Uterus (tissue), 4 donors: ENCODE measurements at places on chromosomes 13 and 19.
A peak's percentile ranks its signal among the peaks of the same experiment; 100 is the strongest.

- DNase-seq = peak; percentile 88
Observed at GRCh38 chr19:49727217-49728030, 35.7 kb downstream of the TSKS start.

DNA sequence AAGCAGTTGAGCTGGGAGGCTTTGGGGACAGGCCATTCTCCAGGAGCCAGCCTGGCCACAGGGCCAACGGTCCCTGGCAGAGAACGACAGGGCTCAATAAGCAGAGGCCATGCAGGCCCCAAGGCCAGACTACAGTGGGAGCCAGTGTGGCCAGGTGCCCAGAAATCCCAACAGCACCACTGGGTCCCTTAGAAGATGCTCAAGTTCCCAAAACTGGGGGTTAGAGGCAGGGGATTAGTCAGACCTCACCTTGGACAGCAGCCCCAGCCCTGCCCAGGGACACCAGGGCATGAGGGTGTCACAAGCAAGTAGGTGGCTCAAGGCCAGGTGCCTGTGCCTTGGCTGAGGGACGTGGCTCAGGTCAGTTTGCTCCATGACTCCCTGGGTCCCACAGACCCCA, 12.8 kb downstream of the SCGB2B2 start:
- no peak for DNase-seq

DNA sequence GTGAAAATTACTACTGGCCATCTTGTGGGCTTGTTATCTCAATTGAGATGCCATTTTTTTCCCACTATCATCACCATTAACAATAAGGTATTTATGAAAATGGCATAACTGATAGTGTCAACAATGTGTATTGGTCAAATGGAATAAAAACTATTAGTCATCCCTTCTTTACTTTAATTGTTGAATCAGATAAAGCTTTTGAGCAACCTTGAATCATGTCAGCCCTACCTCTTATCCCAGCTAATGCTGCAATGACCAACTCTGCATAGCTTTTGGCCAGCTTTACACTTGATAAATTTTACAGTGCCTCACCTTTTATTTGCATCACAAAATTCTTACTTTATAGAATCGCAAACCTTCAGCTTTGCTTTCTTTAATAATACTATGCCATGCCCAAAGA, 784.0 kb upstream of the PRR20A start:
- no peak for DNase-seq

DNA sequence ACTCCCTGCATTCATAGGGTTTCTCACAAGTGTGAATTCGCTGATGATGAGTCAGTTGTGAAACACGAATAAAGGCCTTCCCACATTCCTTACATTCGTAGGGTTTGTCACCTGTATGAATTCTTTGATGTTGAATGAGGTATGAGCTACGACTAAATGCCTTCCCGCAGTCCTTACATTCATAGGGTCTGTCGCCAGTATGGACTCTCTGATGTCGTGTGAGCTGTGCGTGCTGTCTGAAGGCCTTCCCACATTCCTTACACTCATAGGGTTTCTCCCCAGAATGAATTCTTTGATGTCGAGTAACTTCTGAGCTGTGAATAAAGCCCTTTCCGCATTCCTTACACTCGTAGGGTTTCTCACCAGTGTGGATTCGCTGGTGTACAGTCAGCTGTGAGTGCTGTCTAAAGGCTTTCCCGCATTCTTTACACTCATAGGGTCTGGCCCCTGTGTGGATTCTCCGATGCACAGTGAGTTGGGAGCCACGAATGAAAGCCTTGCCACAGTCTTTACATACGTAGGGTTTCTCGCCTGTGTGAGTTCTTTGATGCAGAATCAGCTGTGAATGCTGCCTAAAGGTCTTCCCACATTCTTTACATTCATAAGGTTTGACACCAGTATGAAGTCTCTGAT, 30.5 kb upstream of the COX7A1 start:
- no peak for DNase-seq

- DNase-seq = no peak
Observed at GRCh38 chr19:16091546-16092475, 15.5 kb downstream of the TPM4 start.

- DNase-seq = no peak
Observed at GRCh38 chr19:29366757-29367156, 153.8 kb upstream of the UQCRFS1 start.

- DNase-seq = no peak
Observed at GRCh38 chr13:64640002-64640401, 2590.1 kb downstream of the PCDH9 start.

GRCh38 chr13:34322014-34322742, 504.2 kb downstream of the RFC3 start:
- no peak for DNase-seq

DNA sequence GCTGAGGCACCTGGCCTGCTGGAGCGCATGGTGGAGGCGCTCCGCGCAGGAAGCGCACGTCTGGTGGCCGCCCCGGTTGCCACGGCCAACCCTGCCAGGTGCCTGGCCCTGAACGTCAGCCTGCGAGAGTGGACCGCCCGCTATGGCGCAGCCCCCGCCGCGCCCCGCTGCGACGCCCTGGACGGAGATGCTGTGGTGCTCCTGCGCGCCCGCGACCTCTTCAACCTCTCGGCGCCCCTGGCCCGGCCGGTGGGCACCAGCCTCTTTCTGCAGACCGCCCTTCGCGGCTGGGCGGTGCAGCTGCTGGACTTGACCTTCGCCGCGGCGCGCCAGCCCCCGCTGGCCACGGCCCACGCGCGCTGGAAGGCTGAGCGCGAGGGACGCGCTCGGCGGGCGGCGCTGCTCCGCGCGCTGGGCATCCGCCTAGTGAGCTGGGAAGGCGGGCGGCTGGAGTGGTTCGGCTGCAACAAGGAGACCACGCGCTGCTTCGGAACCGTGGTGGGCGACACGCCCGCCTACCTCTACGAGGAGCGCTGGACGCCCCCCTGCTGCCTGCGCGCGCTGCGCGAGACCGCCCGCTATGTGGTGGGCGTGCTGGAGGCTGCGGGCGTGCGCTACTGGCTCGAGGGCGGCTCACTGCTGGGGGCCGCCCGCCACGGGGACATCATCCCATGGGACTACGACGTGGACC, 9.7 kb upstream of the STRN4 start:
- no peak for DNase-seq

DNA sequence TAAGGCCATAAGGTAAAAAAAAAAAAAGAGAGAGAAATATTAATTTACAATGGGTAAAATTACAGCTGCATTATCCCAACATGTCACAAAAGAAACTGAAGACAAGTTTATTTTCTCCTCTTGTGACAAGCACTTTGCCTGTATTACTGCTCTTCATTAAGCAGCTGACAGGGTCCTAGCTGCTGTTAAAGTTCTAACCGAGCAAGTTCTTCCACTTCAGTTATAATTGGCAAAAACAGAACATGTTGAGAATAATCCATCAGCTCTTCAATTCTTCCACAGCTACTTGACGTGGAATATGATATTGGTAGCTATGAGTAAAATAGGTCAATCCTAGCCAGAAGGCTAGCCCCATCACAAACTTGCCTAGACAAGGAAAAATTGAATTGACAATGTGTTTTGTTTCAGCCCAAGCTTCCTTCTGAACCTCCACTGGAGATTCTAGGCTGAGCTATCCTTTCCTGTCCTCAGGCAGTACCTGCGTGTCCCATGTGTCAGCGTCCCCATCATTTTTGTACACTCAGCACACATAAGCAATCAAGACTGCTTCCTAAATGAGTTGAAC, 32.2 kb upstream of the DOCK9 start:
- DNase-seq = no peak

DNA sequence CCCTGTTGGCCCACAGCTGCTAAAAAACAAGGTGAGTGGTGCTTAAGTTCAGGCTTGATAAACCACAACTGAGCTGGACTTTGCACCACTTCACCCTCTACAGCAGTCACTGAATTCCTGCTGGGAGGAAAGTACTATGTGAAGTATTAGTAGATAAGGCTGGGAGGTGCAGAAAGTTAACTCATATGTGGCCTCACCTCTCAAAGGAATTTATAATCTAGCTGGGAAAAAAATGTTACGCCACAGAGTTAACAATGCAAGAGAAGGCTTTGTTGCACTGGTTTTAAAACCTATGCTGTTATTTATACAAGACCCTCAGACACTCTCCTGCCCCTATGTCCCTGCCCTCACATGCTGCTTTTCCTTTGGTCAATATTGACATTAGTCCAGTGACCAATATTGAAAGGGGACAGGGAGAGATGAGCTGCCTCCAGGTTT, 60.9 kb downstream of the LIG4 start:
- DNase-seq = no peak

DNA sequence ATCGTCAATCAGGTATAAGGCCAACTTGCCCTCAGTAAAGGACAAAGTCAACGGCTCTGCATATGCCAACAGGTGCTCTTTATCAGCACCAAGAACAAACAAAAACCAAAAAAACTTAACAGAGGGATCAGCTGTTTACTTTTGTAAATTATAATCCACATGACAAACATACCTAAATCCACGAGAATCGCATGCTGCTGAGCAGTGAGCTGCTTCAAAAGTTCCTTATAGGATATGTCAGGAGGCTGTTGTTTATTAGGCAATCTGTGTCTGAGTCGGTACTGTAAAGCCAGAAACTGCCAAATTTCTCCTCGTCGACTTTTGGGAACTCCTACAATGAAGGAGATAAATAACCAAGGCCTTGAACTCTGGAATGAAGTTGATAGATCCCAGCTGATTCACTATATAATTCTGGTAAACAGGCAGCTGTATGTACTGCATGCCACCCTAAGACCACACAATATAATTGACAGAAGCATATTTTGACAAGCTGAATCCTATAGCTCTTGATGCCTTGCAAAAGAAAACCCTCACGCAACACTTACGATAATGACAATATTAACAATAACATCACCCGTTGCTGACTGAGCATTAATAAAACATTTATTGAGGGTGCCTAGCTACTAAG, 179.8 kb downstream of the TBC1D4 start:
- DNase-seq = no peak

GRCh38 chr19:18745012-18745735, 45.9 kb downstream of the COMP start:
- peak; percentile 85 for DNase-seq

DNA sequence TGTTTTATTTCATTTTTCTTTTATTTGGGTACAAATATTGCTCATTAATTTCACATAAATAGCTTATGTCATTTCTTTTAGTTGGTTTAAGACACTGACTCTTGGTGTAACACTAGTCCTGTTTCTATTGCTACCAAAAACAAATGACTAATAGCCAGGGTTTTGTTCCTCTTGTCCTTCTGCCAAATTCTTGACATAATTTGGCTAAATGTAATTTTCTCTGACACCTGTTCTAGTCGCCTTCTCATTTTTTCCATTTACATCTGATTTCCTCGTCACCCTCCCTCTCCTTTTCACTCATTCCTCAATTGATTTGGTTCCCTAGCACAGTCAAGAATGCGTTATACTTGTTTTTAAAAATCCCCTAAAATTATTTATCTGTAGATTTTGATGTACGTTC, 1718.7 kb downstream of the EFNB2 start:
- DNase-seq = no peak

DNA sequence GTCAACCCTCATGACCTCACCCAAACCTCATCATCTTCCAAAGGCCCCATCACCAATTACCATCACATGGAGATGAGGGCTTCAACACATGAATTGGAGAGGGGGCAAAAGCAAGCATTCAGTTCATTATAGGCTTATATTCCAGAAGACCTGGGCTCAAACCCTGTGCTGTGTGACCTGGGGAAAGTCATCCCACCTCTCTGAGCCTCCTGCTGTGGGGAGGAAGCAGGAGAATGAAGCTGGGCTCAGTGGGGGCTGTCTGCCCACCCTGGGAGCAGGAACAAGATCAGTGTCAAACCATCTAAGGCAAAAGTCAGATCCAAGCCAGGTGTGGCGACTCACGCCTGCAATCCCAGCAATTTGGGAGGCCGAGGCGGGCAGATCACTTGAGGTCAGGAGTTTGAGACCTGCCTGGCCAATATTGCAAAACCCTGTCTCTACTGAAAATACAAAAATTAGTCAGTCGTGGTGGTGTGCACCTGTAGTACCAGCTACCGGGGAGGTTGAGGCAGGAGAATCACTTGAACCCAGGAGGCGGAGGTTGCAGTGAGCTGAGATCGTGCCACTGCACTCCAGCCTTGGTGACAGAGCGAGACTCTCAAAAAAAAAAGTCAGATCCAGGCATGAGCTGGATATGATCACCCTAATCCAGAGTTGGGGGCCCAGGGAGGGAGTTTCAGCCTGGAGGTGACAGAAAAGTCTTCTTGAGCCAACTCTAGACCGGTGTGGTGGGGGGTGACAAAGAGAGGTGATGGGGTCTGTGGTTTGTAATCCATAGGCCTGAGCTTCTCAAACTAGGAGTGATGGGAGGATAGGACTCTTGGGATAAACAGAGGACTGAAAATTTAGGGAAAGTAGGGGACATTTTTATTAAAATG, 1.6 kb upstream of the TPM4 start:
- no peak for DNase-seq

DNA sequence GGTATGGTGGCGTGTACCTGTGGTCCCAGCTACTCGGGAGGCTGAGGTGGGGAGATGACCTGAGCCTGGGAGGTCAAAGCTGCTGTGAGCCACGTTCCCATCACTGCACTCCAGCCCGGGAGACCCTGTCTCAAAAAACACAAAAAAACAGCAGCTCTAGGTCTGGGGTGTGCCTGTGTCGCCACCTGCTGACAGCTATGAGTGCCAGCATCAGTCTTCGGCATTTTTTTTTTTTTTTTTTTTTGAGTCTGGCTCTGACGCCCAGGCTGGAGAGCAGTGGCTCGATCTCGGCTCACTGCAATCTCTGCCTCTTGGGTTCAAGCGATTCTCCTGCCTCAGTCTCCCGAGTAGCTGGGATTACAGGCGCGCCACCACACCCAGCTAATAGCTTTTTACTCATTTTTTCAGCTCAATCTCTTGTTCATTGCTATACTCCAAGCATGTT, 10.1 kb downstream of the AP2S1 start:
- peak; percentile 57 for DNase-seq
